ENCODE measurements at places on chromosomes 1 and 21.

DNA sequence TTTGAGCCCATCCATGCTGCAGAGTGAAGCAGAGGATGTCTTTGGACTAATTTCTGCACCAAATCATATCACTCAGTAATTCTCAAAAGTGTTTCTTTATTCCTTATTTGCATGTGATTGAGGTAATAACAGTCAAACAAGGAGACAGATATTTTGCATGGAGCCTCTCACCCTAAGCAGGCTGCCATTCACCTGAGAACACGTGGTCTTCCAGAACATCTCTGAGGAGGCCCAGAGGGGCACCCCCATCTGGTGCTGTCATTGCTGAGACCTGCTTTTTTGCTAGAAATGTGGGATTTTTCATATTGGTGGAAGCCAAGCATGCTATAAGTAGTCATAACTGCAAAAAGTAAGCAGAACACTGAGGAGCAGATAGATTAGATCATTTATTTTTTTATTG, 7.7 kb downstream of the SLC37A1 start:
- no peak for DNase-seq

GRCh38 chr1:29342351-29342750, 106.0 kb downstream of the PTPRU start:
- no peak for DNase-seq

DNA sequence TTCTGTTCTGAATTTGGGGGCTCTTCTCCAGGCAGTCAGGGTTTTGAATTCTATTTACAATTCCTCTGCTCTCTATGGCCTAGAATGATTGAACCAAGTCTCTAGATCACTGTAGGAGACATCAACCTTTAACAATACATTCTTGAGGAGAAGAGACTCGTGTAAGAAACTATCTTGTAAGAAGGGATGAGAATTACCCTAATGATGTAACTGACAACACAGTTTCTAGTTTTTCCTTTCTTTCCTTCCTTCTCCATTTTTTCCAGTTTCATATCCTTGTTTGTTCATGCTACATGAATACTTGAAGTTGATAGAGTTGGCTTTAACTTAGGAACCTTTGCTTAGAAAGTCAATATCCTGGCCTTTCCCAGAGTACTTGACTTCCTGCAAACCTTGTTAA, 1.3 kb upstream of the ATP1A1 start:
- DNase-seq: no peak

DNA sequence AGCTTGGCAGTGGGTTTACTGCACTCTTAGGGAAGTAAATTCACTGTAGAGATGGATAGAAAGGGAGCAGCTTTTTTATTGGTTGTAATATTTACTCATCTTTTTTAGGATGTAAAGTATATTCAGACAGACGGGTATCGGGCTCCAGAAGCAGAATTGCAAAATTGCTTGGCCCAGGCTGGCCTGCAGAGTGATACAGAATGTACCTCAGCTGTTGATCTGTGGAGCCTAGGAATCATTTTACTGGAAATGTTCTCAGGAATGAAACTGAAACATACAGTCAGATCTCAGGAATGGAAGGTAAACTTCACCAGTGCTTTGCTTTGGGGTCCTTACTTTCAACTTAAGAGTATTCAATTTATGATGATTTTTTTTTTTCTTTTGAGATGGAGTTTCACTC, 3.2 kb downstream of the UHMK1 start:
- DNase-seq: no peak

GRCh38 chr1:18409609-18410237, 71.0 kb upstream of the KLHDC7A start:
- no peak for DNase-seq

- peak; percentile 87 for DNase-seq
Observed at GRCh38 chr21:33924079-33924765, 8.6 kb upstream of the ATP5PO start.

- DNase-seq: no peak
Observed at GRCh38 chr1:33823830-33824229, 40.0 kb upstream of the HMGB4 start.

DNA sequence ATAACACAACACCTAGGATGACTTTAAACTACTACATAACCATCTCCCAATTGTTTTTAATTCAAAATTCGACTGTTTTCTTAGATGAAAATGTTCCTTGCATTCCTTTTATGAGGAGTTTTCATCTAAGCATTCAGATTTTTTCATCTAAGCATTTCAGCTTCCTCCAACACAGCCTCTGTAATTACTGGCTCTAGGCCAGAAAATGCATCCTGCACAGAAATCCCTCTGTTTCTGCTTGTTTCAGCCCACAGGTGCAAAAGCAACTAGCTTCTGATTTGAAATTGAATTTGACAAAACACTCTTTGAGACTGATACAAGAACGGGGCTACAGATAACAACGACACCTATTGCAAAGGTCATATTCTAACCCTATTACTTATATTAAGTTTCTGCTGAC, 90.4 kb downstream of the RGS21 start:
- no peak for DNase-seq

Data from right hindlimb (tissue), 1 donor.